Activated CD8-positive, alpha-beta memory T cell treated with anti-CD3 and anti-CD28 coated beads for 1 hour (primary cell): ENCODE measurements at places on chromosomes 7 and 10.
A peak's percentile ranks its signal among the peaks of the same experiment; 100 is the strongest.

DNA sequence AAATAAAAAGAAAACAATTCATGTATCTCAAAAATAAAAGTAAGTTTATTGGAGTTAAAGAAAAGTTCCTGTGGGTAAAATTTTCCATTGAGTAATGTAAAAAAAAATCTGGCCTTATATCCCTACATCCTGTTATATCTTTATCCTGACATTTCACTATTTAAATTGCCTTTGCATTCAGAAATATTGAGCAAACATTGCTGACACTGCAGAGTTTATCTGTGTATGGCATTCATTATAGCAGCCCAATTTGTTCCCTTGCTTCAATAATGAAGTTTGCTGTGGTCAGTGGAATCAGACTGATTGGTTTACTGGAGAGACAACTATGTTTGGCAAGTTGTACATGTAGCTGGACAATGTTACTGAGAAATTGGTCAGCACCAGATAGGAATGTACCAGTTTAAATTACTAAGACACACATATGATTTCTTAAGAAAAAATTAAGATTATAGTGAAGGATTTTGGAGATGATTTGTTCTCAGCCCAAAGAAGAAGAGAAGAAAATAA lies 271.7 kb downstream of the ANKRD7 start:
- no peak for DNase-seq

GRCh38 chr10:131431978-131432690 lies 120.6 kb upstream of the TCERG1L start:
- no peak for DNase-seq

DNA sequence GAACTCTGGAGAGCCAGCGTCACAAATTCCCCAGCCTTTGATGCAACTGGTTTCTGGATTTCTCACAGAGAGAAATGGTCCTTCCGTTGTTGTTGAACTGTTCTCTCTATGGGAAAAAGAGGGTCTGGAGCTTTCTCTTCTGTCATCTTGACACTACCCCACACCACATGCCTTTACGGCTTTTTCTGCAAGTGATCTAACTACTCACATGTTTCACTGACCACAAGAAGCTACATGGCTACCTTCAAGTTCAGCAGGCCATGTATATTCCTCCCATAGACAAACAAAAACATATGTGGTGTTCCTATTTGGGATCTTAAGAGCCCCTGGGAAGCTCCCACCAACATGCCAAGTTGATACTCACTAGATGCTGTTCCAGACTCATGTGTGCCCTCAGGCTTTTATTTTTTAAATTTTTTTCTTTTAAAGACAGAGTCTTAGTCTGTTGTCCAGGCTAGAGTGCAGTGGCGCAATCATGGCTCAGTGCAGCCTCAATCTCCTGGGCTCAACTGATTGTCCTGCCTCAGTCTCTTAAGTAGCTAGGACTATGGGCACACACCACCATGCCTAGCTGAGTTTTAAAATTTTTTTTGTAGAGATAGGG lies 72.0 kb downstream of the RNF216 start:
- DNase-seq, result no peak

DNA sequence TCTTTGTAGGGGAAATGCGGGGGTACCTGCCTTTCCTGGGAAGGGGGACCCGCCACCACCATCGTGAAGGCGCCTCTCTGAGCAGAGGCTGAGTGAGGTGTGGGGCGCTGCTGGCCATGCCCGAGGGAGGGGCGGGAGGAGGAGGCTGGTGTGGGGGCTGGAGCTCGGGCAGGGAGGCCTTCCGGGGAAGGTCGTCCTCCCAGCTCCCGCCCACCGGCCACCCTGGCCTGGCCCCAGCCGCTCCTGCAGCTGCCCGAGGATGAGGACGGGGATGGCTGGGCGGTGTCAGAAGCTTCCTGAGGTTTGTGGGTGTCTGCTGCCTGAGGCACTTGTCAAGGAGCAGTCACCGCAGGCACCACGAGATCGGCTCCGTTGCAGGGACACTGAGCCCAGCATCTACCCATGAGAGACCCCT lies 11.4 kb downstream of the PWWP2B start:
- no peak for DNase-seq

DNA sequence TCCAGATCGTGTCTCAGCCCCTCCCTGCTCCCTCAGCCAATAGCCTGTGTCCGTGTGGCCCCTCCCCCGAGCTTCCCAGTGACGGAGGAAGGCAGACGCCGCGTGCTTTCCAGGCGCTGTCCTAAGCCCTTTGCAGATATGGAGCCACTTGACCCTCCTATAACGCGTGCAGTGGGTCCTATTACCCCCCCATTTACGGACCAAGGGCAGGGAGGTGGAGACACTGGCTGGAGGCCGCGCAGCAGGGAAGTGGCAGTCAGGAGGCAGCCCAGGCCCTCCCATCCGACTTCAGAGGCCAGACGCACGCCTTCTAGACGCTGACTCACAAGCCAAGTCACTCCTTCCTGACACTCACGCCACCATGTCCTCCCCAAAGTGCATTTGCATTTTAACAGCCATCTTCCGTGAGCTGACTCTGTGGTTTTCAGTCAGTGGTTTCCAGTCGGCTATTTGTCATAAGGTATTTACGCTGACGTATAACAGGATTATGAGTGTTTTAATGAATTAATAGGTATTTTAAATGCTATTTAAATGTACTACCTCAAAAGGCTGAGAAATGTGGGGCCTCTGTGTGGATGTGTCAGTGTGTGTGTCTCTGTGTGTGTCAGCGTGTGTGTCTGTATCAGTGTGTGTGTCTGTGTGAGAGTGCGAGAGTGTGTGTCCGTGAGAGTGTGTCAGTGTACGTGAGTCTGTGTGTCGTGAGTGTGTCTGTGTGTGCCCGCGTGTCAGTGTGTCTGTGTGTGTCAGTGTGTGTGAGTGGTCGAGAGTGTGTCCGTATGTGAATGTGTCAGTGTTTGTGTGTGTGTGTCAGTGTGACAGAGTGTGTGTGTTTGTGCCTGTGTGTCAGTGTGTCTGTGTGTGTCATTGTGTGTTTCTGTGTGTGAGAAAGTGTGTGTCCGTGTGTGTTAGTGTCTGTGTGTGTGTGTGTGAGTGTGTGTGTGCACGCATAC lies 92.0 kb upstream of the INSIG1 start:
- DNase-seq, result peak; percentile 52

- DNase-seq, result no peak
These were observed 34.8 kb upstream of the TNPO3 start for GRCh38 chr7:129089521-129090212.

- no peak for DNase-seq
These were observed 33.8 kb downstream of the KCNH2 start for GRCh38 chr7:150944066-150945042.

DNA sequence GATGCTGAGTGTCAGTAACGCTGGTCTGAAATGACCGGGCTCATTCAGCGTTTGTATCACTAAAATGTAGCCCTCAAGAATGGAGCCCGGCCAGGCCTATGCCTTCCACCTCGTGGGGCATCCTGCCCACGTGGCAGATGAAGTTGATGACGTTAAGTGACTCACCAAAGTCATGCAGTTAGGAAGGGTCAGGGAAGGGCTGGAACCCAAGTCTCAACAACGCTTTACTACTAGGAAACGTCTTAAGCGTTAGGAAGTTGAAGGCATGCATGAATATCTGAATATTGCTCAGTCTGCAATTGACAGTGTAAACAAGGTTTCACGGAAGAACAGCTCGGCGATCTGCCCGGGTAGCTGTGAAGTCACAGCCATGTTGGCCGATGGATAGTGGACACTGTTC lies 14.0 kb upstream of the UBE3C start:
- DNase-seq, result no peak

- DNase-seq, result no peak
These were observed 76.1 kb downstream of the PROSER2 start for GRCh38 chr10:11899067-11899876.

GRCh38 chr10:52447931-52448353 lies 133.9 kb downstream of the DKK1 start:
- DNase-seq, result no peak

DNA sequence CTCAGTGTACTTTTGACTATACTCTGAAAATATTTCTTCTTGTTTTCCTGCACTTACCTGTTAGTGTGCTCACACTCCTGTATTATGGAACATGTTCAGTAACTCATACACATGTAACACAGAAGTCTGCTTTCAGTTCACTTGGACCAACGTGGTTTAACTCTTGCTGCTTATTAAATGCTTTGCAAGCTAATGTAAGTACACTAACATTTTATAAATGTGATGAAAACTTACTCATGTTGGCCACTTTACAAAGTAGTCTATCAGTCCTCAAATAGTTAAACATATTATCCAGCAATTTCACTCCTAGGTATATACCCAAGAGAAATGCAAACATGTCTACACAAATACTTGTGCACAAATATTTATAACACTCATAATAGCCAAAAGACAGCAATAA lies 98.4 kb downstream of the UBE2H start:
- DNase-seq, result no peak

DNA sequence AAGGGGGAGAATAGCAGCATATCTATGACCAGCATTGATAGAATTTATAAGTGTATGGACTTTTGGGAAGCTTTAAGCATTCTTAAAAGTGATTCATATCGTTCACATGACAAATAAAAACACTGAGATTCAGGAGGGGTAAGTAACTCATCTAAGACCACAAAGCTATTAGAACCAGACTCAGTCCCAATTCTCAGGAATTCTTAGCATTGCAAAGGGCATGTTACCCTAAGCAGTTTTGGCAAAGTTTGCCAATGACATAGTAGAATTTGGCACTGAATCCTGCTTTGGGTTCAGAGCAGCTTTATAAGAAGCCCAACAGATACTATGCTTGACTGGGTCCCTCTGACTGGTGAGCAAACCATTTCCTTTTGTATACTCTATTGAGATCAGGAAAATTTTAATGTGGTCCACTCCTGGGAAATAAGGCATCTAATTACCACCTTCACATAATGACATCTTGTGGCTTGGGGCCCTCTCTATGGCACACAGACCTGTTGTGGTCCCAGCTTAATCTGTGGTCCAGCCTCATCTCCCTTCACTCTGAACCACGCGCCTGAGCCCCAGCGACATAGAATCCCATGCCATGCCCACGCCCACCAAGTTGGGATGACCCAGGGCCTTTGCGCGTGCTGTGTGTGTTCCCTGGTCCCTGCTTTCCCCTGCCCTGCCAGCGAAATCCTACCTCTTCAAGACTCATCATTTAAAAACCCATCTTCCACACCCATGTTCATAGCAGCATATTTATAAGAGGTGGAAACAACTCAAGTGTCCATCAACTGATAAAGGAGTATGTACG lies 37.5 kb upstream of the DOCK1 start:
- no peak for DNase-seq

- DNase-seq, result no peak
These were observed 113.8 kb upstream of the EGFR start for GRCh38 chr7:54904986-54905385.

DNA sequence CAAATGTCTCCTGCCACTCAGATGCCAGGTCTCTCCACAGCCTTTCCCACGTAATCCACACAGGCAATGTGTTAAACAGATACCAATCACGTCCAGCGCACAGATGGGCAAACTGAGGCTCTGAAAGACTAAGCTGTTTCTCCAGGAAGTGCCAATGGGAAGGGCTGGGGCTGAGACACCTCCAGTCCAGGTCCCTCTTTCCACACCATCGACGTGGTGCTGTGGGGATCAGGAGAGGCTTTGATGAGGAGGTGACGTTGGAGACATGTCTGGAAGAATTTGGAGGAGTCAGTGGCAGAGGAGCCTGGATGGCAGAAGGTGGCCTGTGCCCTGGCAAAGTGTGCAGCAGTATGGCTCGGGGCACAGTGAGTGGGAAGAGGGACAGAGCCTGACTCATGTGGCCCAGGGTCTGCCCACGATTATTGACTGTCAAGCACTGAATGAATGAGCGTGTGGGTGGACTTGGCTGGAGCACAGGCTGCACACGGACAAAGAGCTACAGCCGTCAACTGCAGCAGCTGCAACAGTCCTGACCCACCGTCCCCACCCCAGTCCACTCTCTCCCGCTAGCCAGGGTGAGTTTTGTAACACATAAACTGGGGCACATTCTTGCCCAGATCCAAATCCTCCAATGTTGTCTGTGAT lies 40.8 kb upstream of the HSPA12A start:
- no peak for DNase-seq

GRCh38 chr7:411677-412312 lies 107.9 kb downstream of the PDGFA start:
- DNase-seq, result no peak

DNA sequence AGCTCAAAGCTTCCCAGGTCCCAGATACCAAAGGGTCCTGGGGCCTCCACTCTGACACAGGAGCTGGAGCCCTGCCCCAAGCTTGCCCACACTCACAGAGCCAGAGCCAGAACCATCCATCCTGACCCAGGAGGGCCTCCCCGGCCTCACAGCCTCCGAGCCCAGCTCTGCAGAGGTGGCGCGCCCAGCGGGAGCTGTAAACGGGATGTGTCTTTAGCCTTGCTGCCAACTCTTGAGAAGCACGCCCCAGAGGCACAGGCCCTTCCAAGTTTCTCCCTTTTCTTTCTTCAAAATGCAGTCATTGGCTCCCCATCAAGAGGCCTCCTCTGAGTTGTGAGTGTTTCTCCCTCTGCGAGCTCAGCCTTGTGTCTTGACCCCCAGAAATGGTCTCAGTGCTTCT lies 75.0 kb downstream of the PDGFA start:
- DNase-seq, result no peak

- DNase-seq, result peak; percentile 53
These were observed 73.3 kb downstream of the PRPF18 start for GRCh38 chr10:13659887-13660550.

DNA sequence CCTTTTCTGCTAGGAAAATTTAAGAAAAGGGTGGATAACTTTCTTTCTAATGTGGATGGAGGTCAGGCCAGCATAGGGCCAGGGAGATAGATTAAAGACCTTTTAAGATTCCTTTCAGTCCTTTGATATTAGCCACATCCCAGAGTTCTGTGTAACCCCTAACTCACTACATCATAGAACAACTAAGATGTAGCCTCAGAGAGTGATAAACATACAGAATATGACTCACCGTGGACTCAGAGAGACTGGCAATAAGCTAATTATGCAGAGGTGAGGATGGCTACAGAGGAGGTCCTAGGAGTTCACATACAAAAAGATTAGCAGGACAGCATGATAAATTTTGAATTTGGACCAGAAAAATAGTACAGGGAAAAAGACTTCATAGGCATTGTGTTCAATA lies 141.0 kb downstream of the AOAH start:
- DNase-seq, result no peak

- DNase-seq, result no peak
These were observed 65.6 kb downstream of the CDH23 start for GRCh38 chr10:71462062-71462935.

GRCh38 chr10:76657337-76658012 lies 980.1 kb downstream of the KCNMA1 start:
- DNase-seq, result no peak

- DNase-seq, result no peak
These were observed 536.5 kb downstream of the PTPRN2 start for GRCh38 chr7:158050978-158051651.

- DNase-seq, result no peak
These were observed 167.6 kb downstream of the LRMDA start for GRCh38 chr10:75598998-75599397.
